ENCODE measurements at places on chromosomes 11 and 22.

GRCh38 chr11:116928102-116928777 lies 90.8 kb upstream of the APOA1 start:
- DNase-seq, result no peak

DNA sequence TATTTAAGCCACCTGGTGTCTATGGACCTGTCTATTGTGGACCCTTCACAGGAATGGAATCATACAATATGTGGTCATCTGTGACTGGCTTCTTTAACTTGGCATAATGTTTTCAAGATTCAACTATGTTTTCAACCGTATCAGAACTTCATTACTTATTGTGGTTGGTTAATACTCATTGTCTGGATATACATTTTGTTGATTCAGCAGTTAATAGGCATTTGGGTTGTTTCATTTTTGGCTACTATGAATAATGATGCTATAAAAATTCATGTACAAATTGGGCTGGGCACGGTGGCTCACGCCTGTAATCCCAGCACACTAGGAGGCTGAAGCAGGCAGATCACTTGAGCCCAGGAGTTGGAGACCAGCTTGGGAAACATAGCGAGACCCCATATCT lies 2.5 kb upstream of the RAPSN start:
- DNase-seq, result no peak

DNA sequence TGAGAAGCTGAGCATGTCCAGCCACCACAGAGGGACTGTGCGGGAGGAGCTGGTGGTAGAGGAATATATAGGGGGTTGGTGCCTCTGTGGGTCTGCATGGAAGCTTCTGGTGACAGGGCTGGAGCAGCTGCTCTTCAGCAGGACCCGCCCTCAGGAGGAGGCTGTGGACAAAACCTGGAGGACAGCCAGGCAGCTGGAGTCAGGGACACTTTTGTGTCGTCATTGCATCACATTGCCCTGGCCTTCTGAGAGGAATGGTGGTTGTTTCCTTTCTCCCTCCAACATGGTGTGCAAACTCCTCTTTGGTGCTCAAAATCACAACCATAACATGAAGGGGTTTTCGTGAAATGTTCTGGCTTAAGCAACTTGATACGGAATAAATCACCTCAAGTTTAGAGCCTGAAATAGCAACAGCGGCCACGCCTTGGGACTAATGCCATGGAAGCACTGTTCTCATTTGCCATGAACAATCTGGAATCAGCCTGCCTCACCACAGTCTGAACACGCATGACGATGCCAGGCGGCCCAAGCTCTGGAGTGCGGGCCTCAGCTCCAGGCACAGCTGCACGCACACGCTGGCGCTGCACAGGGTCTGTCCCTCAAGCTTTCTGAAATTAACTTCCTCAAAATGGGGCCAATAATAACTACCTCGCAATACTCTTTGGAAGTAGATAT lies 17.1 kb upstream of the CSRP3 start:
- DNase-seq, result no peak

GRCh38 chr11:96413408-96413807 lies 23.6 kb downstream of the JRKL start:
- DNase-seq, result no peak

DNA sequence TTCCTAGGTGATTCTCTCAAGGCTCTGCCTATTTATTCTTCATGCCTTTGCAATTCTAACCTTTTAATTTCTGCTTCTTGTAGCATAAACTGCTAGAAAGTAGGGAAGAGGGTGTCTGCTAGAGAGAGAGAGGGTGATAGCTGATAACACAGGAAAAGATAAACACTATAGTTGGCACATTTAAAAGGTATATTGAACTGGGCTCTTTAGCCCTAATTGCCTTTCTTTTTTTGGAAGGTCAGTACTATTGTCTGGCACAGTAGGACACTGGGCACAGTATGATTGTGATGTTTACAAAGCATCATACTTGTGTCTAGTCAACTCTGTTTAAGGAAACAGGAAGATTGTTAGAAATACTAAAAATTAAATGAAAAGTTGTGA lies 33.3 kb downstream of the TEAD1 start:
- DNase-seq, result no peak

- no peak for DNase-seq
Observed at GRCh38 chr11:2138068-2138430, 1.1 kb downstream of the IGF2 start.

DNA sequence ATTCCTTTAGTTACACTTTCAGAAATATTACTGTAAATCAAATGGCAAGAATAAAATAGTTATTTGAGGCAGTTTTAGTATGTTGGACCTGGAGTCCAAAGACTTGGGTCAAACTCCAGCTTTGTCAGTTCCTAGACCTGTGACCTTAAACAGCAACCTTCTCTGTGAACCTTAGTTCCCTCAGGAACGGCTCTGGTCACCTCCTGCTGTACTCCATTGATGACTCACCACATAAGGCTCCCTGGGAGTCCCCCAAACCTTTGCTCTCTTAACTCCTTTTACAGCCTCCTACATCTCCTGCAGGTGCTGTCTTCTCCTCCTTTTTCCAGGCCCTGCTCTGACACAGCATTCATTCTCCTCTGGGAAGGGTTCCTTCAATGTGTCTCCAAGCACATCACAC lies 29.1 kb downstream of the LIMK2 start:
- DNase-seq, result no peak

GRCh38 chr11:16086229-16086819 lies 270.0 kb downstream of the SOX6 start:
- DNase-seq, result no peak

GRCh38 chr11:32420937-32421901 lies 14.1 kb downstream of the WT1 start:
- no peak for DNase-seq

- no peak for DNase-seq
Observed at GRCh38 chr22:48589901-48590300, 1237.8 kb downstream of the BRD1 start.

DNA sequence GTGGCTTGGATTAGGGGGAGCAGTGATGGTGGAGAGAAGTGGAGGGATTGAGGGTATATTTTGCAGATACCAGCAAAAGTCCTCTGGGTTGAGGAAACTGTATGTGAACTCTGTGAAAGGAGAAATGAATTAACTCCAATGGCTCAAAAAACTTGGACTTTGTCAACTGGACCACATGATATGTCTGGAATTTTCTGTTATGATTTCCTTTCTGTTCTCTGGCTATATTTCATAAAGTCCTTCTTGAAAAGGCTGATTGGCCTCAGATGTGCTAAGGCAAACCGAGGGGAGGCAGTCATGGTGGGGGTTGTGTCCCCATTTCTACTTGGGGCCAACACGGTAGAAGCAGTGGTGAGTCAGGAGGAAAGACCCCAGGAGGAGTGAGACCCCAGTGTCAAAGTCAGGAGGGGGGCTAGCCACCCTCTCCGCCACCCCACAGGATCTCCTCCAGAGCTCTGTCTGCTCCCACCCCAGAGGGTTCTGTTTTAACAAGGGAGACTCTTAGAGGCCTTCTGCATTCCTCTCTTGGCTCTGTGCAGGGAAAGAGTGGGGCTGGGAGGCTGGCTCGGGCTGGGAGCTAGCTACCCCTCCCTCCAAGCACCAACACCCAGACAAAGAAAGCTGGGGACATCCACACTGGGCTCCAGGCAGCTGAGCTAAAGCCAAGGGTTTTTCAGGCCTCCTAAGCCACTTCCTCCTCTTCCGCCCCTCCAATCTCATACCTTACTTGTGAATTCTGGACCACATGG lies 13.8 kb downstream of the CHRDL2 start:
- no peak for DNase-seq

GRCh38 chr11:18419040-18419439 lies 6.9 kb downstream of the LDHC start:
- no peak for DNase-seq

All from stimulated activated CD8-positive, alpha-beta memory T cell treated with anti-CD3 and anti-CD28 coated beads, Interleukin-2, amount 100 ng/mL, for 1 hour (primary cell).